ENCODE measurements at places on chromosomes 5 and 9. TPM values are rescaled to one million over a fixed set of nuclear protein-coding genes. Genes with fewer than 3 reads are reported as not detected.

- no peak overlapping the region for H3K27ac ChIP-seq
- H3K27me3 ChIP-seq, result no peaks in the 10 kb centered on the region
- peak; percentile 4 for DNase-seq
These were observed 76.8 kb downstream of the ADAMTS2 start for GRCh38 chr5:179268399-179268952.

- H3K4me3 ChIP-seq, result no peak overlapping the region
- H3K4me1 ChIP-seq, result no peaks in the 10 kb centered on the region
- H3K27ac ChIP-seq, result no peak overlapping the region
- no peaks in the 10 kb centered on the region for H3K27me3 ChIP-seq
- peaks cover 44% of the 10 kb centered on the region for H3K36me3 ChIP-seq
- DNase-seq, result no peak
These were observed 28.5 kb downstream of the PTAR1 start for GRCh38 chr9:69731348-69731747.

DNA sequence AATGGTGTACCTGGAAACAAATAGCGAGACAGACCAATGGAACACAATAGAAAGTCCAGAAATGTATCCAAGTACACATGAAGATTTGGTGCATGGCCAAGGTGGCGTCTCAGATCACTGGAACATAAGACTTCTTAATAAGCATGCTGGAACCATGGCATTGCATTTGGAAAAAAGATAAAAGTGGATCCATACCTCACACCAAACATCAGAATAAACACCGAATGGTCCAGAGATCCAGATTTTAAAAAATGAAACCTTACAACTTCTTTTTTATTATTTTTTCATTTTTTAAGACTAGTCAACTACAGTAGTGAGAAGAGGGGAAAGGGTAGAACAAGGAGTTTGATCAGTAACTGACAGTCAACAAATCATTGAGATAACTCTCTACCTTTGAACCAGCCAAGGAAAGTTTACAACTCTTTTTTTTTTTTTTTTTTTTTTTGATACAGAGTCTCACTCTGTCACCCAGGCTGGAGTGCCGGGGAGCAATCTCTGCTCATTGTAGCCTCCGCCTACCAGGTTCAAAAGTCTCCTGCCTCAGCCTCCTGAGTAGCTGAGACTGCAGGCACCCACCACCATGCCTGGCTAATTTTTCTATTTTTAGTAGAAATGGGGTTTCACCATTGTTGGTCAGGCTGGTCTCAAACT lies 8.8 kb upstream of the DUSP1 start:
- H3K4me1 ChIP-seq, result peaks cover 77% of the 10 kb centered on the region
- peak overlapping the region; percentile 99 for H3K27ac ChIP-seq
- H3K36me3 ChIP-seq, result no peaks in the 10 kb centered on the region

DNA sequence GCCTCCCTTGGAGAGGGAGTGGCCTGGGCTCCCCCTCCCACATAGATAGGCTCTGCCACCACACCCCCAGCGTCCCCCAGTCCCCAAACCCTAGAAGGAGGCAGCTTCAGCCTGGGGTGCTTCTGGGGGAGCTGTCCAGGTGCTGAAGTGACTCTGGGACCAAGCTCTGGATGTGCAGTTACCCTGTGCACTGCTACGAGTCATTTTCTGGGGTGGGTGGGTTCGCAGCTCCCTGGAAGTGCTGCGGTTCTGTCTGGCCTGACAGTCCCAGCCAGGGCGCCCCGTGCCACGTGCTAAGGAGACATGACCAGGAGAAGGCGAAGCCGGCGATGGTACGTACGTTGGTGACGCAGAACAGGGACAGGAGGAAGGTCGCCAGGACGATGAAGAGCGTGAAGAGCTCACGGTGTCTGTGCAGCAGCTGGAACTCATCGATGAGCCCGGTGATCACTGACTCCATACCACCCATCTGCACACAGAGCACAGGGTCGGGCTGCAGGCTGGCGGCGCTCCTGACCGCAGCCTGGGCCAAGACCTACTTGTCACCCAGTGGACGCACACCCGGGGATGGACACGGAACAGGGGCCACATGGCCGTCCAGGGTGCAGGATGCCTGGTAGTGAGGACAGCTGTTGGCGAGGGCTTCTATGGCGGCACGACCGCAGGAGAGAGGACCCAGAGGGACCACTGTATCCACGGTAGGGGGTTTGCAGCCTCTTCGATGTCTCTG lies 35.7 kb downstream of the SLC6A3 start:
- no peak overlapping the region for H3K4me3 ChIP-seq
- H3K27me3 ChIP-seq, result peaks cover 17% of the 10 kb centered on the region
- no peaks in the 10 kb centered on the region for H3K4me1 ChIP-seq
- no peaks in the 10 kb centered on the region for H3K36me3 ChIP-seq

GRCh38 chr5:132949136-132949535 lies 14.3 kb downstream of the AFF4 start:
- H3K27ac ChIP-seq, result no peak overlapping the region
- H3K4me1 ChIP-seq, result peaks cover 23% of the 10 kb centered on the region
- H3K4me3 ChIP-seq, result no peak overlapping the region

DNA sequence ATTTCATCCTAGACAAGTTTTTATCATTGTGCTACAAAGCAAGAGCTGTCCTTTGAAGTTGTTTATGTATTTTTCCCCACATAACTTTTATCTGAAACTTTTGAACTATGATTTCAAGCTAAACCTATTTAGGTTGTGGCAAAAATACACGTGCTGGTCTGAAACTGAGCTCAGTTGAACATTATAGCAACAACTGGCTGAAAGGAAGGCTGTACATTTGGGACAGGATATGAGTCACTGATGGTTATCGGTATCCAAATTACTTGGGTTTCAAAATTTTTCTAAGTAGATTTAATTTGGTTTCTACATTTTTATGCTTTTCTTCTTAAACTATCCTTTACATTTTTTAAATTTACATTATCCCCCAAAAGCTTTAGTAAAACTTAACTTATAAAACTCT lies 627.3 kb upstream of the NUDT12 start:
- DNase-seq, result no peak
- no peak overlapping the region for H3K27ac ChIP-seq
- H3K4me3 ChIP-seq, result no peak overlapping the region
- H3K27me3 ChIP-seq, result no peaks in the 10 kb centered on the region
- no peaks in the 10 kb centered on the region for H3K4me1 ChIP-seq
- no peaks in the 10 kb centered on the region for H3K36me3 ChIP-seq

DNA sequence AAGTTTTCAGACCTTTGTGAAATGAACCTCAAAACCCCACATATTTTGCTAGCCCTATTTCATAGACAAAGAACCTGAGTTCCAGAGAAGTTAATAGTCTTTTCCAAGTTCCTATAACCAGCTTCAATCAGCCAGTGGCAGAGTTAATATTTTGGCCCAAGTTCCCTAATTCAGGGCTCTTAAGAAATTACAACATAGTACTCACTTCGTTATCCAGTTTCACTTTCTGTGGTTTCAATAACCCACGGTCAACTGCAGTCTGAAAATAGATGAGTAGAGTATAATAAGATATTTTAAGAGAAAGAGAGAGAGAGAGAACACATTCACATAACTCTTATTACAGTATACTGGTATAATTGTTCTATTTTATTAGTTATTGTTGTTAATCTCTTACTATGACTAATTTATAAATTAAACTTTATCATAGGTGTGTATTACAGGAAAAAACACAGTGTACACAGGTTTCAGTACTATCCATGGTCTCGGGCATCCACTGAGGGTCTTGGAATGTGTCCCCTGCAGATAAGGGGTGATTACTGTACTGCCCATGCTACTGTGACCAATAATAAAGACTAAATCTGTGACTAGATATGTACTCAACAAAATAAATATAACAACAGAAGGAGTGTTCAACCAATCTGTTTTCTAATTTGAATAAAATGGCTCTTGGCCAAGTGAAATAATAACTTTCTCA lies 9.3 kb upstream of the MYOT start:
- peaks cover 5% of the 10 kb centered on the region for H3K4me1 ChIP-seq
- H3K27ac ChIP-seq, result no peak overlapping the region
- DNase-seq, result no peak
- H3K27me3 ChIP-seq, result no peaks in the 10 kb centered on the region
- H3K36me3 ChIP-seq, result no peaks in the 10 kb centered on the region

DNA sequence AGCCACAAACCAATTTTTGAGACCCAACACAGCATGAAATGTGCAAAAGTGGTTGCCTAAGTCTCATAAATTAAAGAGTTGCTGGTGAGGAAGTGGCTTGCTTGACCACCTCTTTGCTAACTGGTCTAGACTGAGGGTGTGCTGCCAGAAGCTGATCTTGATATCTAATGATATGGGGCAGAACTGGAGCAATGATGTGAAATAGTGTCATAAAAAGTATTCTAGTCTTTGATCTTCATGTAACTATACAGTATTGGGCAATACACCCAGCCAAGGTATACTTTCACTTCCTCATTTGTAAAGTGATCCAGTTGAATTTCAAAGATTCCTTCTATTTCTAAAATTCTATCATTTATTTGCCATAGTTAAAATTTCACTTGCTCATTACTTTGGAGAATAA lies 5.9 kb upstream of the YTHDC2 start:
- no peaks in the 10 kb centered on the region for H3K4me1 ChIP-seq
- DNase-seq, result no peak
- no peak overlapping the region for H3K4me3 ChIP-seq
- no peak overlapping the region for H3K27ac ChIP-seq
- H3K36me3 ChIP-seq, result no peaks in the 10 kb centered on the region

DNA sequence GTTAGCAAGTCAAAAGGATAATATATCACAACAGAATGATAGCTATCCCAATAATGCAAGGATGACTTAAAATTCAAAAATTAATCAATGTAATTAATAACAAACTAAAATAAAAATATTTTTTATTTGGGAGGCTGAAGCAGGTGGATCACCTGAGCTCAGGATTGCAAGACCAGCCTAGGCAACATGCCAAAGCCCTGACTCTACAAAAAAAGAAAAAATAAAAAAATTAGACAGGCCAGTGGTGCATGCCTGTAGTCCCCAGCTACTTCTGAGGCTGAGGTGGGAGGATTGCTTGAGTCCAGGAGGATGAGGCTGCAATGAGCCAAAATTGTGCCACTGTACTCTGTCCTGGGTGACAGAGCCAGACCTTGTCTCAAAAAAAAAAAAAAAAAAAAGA lies 399.3 kb downstream of the ADGRV1 start:
- no peaks in the 10 kb centered on the region for H3K36me3 ChIP-seq
- no peak for DNase-seq
- no peak overlapping the region for H3K4me3 ChIP-seq
- peaks cover 21% of the 10 kb centered on the region for H3K4me1 ChIP-seq

- no peaks in the 10 kb centered on the region for H3K4me1 ChIP-seq
- no peak overlapping the region for H3K27ac ChIP-seq
- H3K4me3 ChIP-seq, result no peak overlapping the region
- no peak for DNase-seq
- no peaks in the 10 kb centered on the region for H3K36me3 ChIP-seq
These were observed 12.7 kb upstream of the DNAH5 start for GRCh38 chr5:13957032-13957645.

- no peak for DNase-seq
- no peak overlapping the region for H3K4me3 ChIP-seq
- peaks cover 3% of the 10 kb centered on the region for H3K4me1 ChIP-seq
- H3K27me3 ChIP-seq, result no peaks in the 10 kb centered on the region
- H3K27ac ChIP-seq, result no peak overlapping the region
These were observed 60.9 kb upstream of the UBAC1 start for GRCh38 chr9:136021872-136022681.

- no peaks in the 10 kb centered on the region for H3K36me3 ChIP-seq
- DNase-seq, result no peak
- H3K4me1 ChIP-seq, result no peaks in the 10 kb centered on the region
- no peak overlapping the region for H3K27ac ChIP-seq
- no peak overlapping the region for H3K4me3 ChIP-seq
- H3K27me3 ChIP-seq, result no peaks in the 10 kb centered on the region
These were observed 436.0 kb upstream of the ADAMTSL1 start for GRCh38 chr9:18037981-18038380.

DNA sequence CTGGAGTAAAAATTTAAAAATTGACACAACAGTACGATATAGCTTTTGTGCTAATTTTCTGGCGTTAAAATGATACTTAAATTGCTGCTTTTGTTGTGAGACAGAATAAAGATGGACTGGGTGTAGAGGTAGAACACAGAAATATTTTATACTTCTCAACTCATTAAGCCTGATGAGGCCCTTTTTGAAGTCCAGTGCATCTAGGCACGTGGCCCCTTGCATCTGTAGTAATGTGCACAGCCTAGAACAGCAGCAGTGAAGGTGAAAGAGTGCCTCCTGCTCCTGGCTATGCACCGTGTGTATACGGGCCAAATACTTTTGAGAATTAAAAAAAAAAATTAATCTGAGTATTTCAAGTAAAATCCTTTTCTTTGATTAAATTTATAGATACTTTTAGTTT lies 115.6 kb downstream of the XRCC4 start:
- no peak overlapping the region for H3K4me3 ChIP-seq
- H3K27ac ChIP-seq, result no peak overlapping the region
- H3K27me3 ChIP-seq, result no peaks in the 10 kb centered on the region
- H3K4me1 ChIP-seq, result no peaks in the 10 kb centered on the region
- DNase-seq, result no peak

DNA sequence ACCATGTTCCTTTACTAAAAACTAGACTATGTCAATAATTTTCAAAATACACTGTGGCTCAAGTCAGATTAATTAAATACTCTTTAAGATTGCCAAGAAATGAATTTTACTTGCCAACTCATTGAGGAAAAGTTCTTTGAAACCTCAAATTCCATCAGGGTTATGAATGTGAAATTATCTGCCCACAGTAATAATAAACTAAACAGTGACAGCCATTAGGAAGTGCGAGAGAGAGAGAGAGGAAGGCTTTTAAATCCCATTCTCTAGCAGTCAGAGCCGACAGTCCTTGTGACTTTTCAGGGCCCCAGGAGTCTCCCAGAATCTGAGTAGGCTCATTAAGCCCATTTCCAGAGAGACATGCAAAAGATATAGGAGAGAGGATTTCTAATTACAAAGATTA lies 236.1 kb downstream of the MARCHF11 start:
- H3K4me1 ChIP-seq, result no peaks in the 10 kb centered on the region
- no peak for DNase-seq
- H3K27ac ChIP-seq, result no peak overlapping the region
- H3K4me3 ChIP-seq, result no peak overlapping the region

DNA sequence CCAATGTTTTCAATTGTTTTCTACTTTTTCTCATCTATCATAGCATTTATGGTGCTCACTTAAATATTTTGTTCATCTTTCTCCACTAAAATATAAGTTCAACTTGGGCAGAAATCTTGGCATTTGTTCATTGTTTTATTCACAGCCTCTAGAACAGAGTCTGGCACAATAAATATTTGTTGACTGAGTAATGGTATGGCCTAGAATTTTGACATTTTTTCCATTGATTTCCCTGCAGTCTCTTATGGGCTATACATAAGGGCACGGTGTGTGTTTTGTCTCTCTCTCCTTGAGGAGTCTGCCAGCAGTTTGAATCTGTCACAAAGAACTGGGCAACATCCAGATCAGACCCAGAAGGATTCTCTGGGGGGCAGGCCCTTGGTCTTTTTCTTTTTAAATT lies 379.7 kb downstream of the TMEM38B start:
- no peak overlapping the region for H3K27ac ChIP-seq
- no peaks in the 10 kb centered on the region for H3K36me3 ChIP-seq
- H3K4me3 ChIP-seq, result no peak overlapping the region
- DNase-seq, result no peak
- H3K27me3 ChIP-seq, result no peaks in the 10 kb centered on the region

Gene PCDHB12
- total RNA-seq, result 1.4 TPM

Gene CER1
- total RNA-seq, result not detected

Gene ARID3C
- total RNA-seq, result not detected

Gene FBP2
- total RNA-seq, result not detected

Gene CFAP157
- not detected for total RNA-seq

Gene SPAG8
- not detected for total RNA-seq

Gene ECM2
- total RNA-seq, result 0.37 TPM

Gene MEIKIN
- not detected for total RNA-seq

Gene ORM2
- total RNA-seq, result not detected

Gene SV2C
- 0.16 TPM for total RNA-seq

Gene ARHGEF39
- 7.4 TPM for total RNA-seq

Gene RLN2
- not detected for total RNA-seq

Gene NPDC1
- total RNA-seq, result 972 TPM
